NCI-H1930 (cell line): ENCODE measurements at places on chromosomes 2 and 18.

GRCh38 chr2:102006886-102007278 is 15.1 kb downstream of the IL1R2 start:
- no peak for DNase-seq

GRCh38 chr18:63986885-63987284 is 17.0 kb downstream of the SERPINB8 start:
- DNase-seq: no peak

- DNase-seq: no peak
Measured at GRCh38 chr2:98731894-98732349, 990 bp upstream of the MGAT4A start.

- no peak for DNase-seq
Measured at GRCh38 chr18:48534364-48534763, 4.5 kb upstream of the CTIF start.

DNA sequence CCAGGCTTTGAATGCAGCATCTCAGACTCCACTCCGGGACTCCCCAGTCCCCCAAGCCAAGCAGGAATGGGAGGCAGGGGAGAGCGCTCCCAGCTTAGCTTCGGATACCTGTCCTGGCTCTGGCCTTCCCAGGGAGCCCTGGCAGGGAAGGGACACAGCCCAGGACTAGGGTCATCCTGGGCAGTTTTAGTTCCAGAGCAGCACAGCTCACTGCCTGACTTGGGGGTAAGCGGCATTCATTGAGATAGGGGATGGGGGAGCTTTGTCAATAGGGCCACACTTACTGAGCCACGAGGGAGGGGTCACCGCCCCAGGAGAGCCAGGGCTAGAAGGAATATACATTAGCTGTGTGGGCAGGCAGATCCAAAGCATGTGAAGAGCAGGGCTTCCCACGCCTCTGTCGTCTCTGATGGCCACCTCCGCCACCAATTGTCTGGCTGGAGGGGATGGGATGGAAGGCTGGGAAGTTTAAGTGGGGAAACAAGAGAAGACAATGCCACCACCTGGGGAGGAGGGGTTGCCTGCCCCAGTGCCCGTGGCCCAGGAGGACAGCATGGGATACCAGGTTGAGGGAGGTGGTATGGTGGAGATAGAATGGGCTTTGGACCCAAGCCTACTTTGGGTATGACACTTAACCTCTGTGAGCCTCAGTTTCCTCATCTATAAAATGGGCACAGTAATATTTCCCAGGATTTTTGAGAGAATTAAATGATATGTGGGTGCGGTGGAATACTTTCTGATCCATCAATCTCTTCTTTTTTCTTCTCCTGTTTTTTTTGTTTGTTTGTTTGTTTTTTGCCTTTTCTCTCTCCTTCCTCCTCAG is 40.2 kb downstream of the SCTR start:
- no peak for DNase-seq

DNA sequence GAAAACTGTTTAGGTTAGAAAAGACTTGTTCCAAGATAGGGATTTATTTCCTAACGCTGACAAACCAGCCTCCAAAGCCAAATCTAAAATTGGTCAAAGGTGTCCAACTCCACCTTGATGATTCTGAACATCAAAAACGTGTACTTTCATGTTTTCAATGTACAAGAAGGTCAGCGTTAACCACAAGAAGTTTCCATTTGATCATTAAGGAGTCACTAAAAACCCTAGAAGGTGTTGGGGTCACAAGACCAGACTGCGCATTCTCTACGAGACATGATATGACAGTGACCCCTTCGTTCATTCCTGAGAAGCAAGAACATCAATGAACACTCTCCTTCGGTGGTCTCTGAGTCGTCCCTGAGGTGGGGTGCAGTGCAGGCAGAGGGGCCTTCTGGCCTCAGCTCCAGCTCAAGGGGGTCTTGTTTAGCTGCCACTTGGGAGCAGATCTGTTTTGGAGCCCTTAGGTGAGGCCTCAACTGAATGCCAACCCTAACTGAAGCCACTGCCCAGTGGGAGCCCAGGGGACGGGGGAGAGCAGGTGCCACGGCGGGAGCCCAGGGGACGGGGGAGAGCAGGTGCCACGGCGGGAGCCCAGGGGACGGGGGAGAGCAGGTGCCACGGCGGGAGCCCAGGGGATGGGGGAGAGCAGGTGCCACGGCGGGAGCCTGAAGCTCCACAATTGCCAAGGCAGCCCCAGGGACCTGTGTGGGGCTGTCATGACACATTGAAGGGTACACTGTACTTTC is 55.2 kb downstream of the PARD6G start:
- DNase-seq: no peak

GRCh38 chr2:67489396-67489795 is 92.3 kb downstream of the ETAA1 start:
- no peak for DNase-seq

DNA sequence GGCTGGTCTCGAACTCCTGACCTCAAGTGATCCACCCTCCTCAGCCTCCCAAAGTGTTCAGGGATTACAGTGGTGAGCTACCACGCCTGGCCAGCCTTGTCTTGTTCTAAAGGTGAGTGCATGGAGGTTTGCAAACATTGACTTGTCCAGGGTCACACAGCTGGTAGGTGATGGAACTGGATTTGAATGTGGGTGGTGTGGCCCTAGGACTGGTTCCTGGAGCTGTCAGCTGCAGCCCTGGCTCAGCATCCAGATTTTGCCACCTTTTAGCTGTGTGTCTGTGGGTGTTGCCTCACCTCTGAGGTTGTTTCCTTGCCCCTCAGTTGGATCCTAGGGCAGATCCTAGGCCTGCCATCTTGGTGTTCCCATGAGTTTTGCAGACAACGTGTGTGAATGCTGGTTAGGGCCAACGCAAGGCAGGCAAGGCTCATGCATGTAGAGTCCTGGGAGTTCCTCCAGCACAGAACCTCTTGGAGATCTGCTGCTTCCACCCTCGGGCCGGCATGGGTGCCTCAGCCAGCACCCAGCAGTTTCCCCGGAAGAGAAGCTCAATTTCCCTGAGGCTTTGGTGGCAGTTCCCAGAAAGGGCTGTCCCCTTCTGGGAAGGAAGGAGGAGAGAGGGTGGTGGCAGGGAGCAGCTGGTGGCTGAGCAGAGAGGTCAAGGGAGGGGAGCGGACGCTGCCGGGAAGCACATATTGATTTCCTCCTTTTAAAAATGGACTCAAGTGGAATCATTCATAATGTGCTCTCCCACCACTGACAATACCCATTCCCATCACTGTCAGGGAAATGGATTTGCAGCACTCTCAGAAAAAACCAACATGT is 127.6 kb upstream of the HS6ST1 start:
- DNase-seq: no peak

- DNase-seq: no peak
Measured at GRCh38 chr18:35592298-35592697, 10.8 kb downstream of the GALNT1 start.
